ENCODE measurements at places on chromosomes 3 and 15.

- DNase-seq: no peak
Observed at GRCh38 chr15:59819092-59819491, 130.0 kb upstream of the BNIP2 start.

DNA sequence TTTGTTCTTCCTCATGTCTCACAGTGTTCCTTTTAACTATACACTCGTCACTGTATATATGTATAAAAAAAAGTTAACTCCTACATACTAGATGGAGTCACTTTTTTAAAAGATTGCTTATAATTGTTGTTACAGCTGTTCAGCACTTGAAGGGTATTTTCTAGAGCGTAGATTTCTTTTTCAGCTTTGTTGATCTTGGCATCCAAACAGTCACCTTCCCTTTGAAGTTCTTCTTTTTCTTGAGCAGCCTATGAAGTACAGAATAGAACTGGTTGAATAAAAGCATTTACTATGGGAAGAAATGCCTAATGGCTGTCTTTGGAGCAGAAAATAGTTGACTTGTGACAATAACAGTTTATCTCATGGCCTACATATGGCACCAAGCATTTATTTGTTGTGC, 17.8 kb downstream of the TTC14 start:
- DNase-seq: no peak

- no peak for DNase-seq
Observed at GRCh38 chr3:135503065-135503759, 462.3 kb upstream of the PPP2R3A start.

- no peak for DNase-seq
Observed at GRCh38 chr3:104604326-104605010, 762.2 kb upstream of the ALCAM start.

DNA sequence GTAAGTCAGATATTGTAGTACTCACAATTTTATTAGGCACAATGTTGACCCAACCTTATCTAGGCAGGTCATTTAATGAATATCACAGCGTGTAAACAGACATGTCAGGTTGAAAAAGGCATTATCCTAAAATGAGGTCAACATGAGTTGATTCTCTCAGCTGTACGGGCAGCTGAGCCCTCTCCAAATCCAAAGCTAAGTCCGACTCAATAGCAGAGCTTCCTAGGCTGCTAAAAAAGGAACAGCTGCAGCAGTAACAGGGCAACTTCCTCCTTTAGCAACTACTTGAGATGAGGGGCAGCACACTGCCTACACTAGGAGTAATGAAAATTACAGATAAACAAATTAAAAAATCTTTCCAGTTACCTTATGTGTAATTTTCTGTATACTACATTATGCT, 189.2 kb downstream of the CADM2 start:
- no peak for DNase-seq

- DNase-seq: no peak
Observed at GRCh38 chr3:97815149-97815917, 6.5 kb upstream of the CRYBG3 start.

DNA sequence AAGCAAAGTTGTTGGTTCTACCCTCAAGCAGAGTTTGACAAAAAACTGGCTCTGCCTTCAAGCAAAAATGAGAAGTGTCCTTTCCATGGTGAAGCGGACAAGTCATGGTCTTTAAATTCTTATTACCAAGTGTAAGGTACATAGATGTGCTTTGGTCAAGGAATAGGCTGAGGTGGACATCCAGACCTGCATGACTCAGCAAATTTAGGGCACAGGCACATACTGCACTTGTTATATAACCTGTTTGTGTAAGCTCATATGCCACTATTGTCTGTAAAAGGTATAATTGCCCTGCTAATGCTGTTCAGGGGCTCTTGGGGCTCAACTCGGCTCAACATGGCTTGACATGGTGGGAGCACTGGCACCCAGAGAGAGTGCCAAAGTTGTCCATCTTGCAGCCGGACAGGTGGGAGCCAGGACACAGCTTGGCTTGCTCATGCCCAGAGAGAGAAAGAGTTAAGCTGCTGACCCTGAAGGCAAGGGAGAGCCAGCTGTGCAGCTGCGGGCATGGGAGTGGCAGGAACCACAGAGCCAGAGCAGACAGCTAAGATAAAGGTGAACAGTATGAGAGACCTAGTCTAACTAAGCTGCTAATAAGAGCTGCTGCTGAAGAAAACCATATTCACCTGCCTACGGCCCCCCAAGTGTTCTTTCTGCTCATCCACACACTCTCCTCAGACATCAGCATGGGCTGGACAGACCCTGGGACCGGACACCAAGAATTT, 17.7 kb downstream of the MCCC1 start:
- DNase-seq: no peak

DNA sequence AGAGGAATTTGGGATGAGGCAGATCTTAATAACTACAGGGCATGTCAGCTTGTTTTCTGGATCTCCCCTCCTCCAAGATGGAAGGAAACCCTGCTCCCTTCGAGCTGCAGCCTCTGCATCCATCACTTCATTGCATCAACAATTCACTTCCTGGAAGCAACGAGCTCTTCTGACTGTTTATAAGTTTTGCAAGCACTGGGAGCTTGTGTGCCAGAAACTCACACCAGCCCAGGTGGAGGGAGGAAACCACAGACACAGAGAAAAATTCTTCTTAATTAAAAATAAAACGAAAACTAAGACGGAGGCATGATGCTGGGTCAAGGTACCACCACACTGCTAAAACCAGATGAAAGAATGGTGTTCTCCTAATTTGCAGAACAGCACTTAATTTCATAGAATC, 10.6 kb downstream of the LRIG1 start:
- no peak for DNase-seq

DNA sequence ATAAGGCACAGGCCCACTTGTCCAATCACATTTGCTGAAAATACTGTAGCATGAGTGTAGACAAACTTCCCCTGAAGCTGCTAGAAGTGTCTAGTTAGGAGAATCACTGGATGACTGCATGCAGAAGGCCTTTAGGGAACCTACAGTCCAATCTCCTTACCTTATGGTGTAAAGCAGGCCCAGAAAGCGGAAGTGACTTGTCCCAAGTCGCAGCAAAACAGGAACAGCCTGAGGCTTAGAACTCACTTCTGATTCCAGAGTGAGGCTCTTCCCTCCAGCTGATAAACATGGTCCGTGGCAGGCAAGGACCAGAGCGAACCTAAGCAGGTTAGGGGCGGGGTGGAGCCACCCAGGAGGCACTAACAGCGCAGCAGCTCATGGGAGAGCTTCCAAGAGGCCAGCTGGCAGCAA, 2.5 kb downstream of the GRAMD2A start:
- no peak for DNase-seq
